Activated CD4-positive, alpha-beta memory T cell treated with anti-CD3 and anti-CD28 coated beads for 36 hours (primary cell): ENCODE measurements at places on chromosomes 11 and 22.

- no peak for DNase-seq
These were observed 2.9 kb upstream of the OR51V1 start for GRCh38 chr11:5203366-5203765.

DNA sequence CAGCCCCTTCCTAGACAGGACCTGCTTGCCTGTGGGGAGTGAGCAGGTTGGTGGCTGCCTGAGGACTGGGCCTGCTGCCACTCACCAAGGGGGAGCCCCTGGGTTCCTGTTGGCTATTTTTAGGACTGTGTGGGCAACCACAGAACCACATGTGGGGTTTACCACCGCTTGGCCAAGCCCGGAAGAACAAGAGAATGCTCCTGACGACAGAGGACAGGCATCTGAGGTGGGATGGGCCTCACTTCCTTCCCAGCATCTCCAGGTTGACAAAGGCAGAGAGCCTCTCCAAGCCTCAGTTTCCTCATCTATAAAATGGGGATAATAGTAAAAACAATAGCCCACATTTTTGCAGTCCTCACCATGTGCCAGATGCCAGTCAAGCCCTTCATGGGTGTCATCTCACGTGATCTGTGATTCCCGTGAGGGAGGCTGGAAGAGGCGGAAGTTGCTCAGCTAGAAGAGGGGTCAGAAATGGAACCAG, 43.6 kb downstream of the LRRC32 start:
- peak; percentile 87 for DNase-seq

DNA sequence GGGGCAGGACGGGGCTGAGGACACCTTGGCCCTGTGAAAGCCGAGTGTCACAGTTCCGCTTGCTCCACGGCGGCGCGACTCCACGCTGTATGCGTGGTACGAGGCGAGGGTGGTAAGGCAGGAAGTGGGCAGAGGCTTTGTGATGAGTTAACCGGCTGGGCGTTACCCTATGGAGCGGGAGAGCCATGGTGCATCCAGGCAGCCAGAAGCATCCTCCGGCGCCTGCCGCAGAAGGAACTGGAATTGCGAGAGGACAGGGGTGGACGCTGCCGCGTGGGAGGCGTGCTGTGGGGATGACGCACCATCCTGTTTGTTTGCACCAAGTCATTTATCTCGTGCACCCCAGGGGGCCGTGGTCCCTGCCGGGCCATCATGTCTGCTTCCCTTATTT, 643.9 kb downstream of the BRD1 start:
- no peak for DNase-seq

DNA sequence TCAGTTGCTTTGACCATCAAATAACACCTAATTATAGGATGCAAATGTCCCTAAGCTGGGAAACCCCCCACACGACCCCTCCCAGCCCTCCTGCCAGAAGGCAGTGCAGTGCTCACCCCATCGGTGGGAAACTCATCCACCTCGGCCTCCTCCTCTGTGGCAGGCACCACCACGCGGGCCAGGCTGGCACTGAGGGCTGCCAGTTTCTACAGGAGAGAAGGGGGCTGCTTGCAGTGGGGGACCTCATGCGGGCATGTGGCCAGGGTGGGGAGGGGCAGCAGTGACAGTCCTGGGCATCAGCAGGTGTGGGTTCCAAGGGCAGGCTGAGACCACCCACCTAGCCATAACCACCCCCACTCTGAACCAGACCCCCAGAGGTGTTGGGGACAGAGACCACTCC, 6.4 kb upstream of the GAL3ST1 start:
- DNase-seq: no peak

DNA sequence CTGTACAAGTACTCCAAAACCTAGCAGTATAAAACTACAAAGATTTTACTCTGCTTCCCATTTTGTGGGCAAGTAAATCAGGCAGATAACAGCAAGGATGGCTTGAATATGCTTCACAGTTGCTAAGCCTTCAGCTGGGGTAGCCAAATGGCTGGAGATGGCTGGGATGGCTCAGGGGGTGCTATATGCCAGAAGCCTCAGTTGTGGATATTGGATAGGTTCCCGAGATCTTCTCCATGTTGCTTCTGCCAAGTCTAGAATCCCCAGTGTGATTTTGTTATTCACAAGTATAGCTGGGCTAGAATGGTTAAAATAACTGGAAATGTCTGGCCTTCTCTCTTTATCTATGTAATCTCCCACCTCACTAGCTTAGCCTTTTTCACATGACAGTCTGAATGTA, 472.3 kb upstream of the ARHGAP42 start:
- DNase-seq: no peak

- no peak for DNase-seq
These were observed 203.7 kb downstream of the ARHGAP42 start for GRCh38 chr11:100890789-100891188.

- DNase-seq: no peak
These were observed 27.9 kb downstream of the PIWIL4 start for GRCh38 chr11:94595076-94595475.

DNA sequence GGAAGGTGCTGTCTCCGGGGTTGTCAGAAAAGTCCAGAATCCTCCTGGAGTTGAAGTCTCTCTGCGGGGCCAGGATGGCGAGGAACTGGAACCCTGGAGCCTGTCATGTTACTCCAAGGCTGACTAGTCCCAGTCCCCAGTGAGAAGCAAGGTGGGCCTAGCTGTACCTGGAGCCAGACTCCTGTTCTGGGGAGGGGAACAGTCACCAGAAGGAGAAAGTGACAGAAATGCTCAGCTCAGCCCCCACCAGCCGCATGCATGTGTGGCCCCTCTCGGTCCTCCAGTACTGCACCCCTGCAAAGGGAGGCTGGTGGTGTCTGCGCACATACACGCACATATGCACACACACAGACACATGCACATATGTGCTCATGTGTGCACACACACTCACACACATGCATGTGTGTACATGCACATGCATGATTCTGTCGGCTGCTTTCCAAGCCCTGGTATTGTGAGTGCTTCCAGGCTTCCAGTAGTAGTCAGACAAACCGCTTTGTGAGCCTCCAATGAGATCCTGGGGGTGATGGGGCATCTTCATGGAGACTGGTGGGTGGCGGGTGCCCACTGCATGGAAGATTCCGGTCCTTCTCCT, 54.3 kb downstream of the RTL6 start:
- DNase-seq: no peak

GRCh38 chr11:112778091-112778876, 182.9 kb upstream of the NCAM1 start:
- DNase-seq: no peak

GRCh38 chr22:29152045-29152953, 53.4 kb upstream of the EMID1 start:
- no peak for DNase-seq

DNA sequence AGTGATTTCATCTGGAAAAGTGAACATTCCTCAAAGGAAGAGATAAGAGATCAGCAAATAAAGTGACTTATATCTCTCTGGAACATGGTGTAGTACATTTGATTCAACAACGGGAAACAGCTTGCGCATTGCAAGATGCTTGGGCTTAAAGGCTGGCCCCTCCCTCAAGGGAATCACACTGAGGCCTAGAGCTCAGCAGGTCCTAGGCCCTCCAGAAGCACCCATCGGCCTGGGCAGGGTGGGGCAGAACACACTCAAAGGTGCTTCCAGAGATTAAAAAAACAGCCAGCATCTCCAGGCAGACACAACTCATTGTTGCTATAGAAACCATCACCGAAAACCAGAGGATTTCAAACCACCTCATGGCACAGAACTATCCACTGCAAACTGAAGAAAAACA, 69.0 kb upstream of the ARFGAP3 start:
- DNase-seq: no peak

- no peak for DNase-seq
These were observed 133.3 kb downstream of the ST3GAL4 start for GRCh38 chr11:126488591-126489370.
